ENCODE measurements at places on chromosomes 1 and 21.

GRCh38 chr21:25813917-25814316, 79.1 kb downstream of the GABPA start:
- DNase-seq, result no peak

- DNase-seq, result no peak
Observed at GRCh38 chr1:202821467-202821866, 10.7 kb downstream of the PCAT6 start.

GRCh38 chr1:15196807-15197530, 43.4 kb downstream of the TMEM51 start:
- DNase-seq, result no peak

DNA sequence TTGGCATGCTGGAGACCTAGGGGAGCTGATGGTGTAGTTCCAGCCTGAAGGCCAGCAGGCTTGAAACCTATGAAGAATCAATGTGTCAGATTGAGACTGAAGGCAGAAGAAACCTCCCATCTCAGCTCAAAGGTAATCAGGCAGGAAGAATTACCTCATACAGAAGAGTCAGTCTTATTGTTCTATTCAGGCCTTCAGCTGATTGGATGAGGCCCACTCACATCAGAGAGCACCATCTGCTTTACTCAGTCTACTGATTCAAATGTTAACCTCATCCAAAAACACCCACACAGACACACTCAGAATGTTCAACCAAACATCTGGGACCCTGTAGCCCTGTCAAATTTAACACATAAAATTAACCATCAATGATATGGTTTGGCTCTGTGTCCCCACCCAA, 13.7 kb upstream of the CCN1 start:
- no peak for DNase-seq

DNA sequence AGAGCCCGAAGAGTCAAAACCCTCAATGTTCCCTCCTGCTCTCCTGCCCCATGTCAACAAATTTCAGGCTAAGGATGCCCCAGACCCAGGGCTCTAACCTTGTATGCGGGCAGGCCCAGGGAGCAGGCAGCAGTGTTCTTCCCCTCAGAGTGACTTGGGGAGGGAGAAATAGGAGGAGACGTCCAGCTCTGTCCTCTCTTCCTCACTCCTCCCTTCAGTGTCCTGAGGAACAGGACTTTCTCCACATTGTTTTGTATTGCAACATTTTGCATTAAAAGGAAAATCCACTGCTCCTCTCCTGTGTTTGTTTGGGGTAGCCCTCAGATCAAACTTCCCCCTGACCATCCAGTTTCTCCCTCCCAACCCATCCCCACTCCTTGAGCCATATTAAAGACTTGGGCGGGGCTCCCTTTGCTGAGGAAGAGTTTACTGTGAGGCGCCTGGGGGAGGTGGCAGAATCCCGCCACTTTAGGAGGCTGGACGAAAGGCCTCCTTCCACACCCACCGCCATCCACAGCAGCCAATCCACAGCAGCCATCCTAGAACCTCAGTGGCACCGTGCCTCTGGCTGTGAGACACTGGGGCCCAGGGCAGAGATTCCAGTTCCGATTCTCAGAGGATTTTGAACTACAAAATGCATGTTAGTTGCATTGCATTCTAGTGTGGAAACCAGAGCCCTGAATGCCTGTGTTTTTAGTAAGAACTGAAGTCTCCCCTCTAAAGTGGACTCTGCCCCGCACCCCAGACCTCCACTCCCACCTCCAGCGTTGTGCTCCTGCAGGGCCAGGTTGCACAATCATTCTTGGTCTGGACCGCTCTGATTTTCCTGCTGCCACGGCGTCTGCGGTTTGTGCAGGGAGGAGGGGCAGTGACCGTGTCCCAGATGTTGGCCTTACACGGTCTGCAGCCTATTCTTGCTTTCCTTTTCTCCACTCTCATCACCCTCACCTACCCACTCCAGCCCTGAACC, 3.0 kb downstream of the OLFML3 start:
- no peak for DNase-seq

DNA sequence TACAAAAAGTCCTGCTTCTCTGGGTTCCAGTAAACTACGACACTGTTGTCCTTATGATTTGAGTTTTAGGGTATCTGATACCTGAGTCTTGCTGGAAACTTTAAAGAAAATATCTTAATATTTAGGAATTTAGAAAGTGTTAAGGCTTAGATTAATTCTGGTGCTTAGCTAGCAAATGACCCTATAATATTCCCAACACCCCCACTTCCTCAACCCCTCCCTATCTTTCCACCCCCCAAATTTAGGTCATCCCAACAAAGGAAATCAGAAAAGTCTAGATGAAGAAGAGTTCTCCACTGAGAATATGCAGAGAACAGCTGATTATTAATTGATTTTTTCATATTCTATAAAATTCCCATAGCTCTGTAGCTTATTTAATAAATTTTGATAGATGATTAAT, 11.7 kb downstream of the STX12 start:
- no peak for DNase-seq

DNA sequence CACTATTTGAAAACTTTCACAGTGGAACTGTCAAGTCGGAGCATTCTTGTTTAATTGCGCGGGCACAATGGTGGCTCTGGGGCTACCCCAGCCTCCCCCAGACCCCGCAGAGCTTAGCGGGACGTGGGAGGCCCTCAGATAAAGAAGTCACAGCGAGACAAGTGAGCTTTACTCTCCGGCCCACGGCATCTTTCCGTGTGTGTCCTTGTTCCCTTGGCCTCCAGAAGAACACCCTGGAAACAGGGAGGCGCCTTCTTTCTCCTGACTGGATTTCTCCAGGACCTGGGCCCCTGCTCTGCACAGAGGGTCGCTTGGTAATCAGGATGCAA, 382.8 kb downstream of the RRAGC start:
- no peak for DNase-seq

DNA sequence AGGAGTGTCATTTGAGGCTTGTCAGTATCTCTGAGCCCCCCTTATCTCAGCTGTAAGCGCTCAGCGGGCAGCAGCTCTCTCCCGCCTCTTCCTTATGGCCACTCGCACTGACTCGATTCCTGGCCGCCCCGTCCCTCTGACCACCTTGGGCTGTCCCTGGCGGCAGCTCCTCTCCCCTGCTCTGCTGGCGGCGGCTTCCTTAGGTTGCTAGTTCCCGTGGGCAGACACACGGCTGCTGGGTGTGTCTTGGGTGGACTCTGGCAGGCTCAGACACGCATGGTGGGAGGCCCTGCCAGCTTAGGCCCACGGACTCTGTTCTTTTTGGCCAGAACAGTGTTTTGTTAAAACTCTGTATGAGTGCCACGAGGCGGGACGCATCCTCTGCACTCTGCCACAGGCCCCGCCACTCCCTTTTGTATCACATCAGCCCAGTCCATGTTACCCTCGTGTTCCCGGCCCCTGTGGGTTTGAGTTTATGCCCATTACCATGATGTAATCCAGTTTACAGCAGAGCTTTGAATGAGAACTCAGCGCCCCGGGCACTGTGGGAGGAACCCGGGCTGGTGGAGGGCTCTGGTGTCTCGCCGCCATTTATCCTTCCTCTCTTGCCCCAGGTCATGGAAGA, 45.9 kb downstream of the COQ8A start:
- no peak for DNase-seq

DNA sequence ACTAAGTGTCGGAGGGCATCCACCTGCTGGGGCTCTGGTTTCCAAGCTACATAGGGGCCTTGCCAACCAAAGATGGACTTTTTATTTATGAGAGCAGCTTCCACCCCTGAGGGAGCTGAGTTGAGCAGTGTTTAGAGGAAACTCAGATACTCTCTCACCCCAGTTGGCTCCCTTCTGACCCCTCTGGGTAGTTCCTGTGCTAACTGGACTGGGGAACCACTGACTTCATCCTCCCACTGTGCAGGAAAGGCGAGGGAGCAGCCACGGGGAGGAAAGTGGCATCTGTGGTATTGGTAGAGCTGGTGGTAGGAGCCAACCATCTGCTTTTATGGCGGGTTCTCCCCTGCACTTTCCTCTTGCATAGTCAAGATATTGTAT, 70.4 kb downstream of the MPZL1 start:
- DNase-seq, result no peak

- DNase-seq, result no peak
Observed at GRCh38 chr1:118110580-118110979, 74.4 kb downstream of the SPAG17 start.

- DNase-seq, result no peak
Observed at GRCh38 chr1:38265293-38266196, 219.0 kb upstream of the POU3F1 start.

DNA sequence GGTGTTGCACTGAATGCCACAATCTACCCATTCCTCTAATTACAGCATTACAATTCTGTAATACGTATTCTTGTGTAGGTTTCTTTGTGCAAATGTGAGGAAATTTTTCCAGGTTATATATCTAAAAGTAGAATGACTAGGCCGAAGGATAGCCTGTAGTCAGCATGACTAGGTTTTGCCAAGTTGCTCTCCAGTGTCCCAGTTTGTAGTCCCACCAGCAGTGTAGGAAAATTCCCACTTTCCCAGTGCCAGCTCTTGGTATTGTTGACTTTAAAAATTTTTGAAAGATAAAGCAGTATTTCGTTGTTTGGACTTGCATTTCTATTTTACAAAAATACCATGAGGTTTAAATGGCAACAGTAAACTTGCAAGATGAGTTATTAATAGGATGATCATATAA, 3.0 kb downstream of the PARK7 start:
- DNase-seq, result no peak

GRCh38 chr1:204406621-204407020, 5.0 kb downstream of the PPP1R15B start:
- no peak for DNase-seq

DNA sequence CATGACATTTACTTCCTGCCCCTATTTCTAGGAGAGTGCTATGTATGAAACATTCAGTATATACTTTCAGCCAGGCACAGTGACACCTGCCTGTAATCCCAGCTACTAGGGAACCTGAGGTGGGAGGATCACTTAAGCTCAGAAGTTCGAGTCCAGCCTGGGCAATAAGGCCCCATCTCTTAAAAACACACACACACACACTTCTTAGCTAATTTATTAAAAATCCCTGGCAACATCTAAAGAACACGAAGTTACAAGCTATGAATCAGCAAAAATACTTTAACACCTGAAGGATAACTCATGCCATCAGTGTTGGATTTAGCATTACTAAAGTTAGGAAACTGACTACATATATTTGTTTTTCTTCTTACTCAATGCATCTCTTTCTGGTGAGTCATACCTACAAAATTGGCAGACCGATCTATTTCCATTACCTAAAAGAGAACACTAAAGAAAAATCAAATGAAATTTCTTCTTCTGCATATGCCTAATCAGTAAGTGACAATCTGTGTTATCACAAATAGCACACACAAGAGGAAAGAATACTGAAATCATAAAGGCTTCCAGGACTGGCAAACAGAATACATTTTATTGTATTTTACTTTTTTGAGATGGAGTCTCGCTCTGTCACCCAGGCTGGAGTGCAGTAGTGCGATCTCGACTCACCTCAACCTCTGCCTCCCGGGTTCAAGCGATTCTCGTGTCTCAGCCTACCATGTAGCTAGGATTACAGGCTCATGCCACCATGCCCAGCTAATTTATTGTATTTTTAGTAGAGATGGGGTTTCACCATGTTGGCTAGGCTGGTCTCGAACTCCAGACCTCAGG, 41.4 kb downstream of the RNF115 start:
- peak; percentile 30 for DNase-seq

DNA sequence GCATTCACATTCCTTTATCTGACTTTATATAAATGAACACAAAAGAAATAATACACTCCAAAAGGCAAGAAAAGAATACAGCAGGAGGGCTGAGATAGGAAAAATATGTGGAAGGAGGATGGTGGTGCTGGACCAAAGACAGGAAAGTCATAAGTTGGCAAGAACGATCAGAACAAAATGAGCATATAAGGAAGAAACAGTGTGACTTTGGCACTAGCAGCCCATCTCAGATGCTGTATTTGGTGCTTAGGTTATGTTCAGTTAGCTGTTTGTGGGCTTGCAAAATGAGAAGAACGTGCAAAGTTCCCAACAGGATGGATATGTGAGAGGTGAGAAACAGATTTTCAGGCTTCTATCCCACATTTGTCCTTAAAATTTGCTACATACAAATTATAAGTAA, 719.8 kb upstream of the ADGRL4 start:
- DNase-seq, result no peak

DNA sequence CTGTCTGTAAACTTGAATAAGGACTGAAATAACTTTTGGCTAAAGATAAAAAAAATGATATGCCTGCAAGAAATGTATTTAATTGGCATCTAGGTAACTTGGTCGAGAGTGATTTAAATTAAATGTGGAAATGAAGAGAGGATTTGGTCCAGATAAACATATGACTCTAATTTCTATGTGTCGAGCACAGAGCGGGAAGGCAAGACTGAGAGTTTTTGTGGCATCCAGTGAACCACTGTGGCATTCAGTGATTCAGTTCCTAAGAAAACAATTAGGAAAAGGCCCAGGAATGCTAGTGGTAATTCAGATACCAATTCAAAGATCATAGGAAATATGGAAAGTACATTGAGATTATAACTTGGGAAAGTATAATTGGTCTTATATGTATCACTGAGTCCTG, 39.6 kb downstream of the PDE4B start:
- DNase-seq, result no peak

DNA sequence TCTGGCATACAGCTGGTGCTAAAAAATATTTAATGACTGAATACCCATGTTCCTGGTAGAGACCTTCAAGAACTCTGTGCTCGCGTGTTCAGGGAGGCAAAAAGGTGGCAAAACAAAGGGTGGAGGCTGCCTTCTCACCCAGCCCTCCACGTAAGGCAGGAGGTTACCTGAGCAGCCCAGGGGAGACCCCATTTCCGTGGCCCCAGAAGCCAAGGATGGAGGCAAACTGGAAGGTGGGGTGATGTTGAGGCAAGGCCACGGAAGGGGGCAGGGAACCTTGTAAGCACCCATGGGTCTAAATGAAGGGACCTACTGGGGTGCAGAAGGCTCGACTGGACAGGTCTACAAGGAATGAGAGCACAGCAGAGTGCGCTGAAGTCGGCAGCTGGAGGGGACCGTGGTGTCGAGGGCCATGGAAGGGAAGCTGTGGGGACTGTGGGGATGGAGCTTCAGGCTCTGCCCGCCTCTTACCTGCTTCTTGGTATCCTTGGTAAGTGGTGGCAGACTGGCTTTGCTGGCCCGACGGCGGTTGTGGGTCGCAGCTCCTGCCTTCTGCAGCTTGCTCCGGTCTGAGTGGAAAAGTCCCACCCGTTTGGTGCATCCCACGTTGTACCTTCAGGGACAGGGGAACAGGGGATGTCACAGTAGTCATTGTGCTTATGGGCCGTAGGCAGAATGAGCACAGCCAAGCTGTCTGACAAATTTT, 8.9 kb upstream of the A3GALT2 start:
- DNase-seq, result no peak

DNA sequence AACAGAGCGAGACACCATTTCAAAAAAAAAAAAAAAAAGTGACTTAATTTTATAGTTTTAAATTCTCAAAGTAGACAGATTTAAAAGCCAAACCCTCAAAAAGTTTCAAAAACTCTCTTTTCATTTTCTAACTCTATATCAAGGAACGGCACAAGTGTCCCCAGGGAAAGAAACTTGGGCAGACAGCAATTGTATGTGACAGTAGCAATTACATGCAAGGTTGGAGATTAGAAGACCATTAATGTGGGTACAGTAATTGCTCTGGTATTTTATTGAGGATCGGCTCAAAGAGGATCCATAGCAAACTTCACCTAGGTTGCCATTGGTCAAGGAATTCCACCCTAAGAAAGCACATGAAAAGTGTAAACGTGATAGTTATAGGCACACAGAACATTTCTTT, 46.2 kb downstream of the ACBD6 start:
- no peak for DNase-seq
